ENCODE measurements at places on chromosomes 2 and 18.
A peak's percentile ranks its signal among the peaks of the same experiment; 100 is the strongest.

- DNase-seq, result peak; percentile 36
Measured at GRCh38 chr2:218027426-218028188, 24.8 kb upstream of the TNS1 start.

GRCh38 chr2:182705761-182706160 lies 10.3 kb upstream of the DNAJC10 start:
- DNase-seq, result no peak

- peak; percentile 65 for DNase-seq
Measured at GRCh38 chr2:67451086-67451832, 54.1 kb downstream of the ETAA1 start.

- DNase-seq, result no peak
Measured at GRCh38 chr2:238974081-238974480, 126.2 kb downstream of the TWIST2 start.

GRCh38 chr2:119544075-119544938 lies at the start of gene CFAP221:
Gene CFAP221, plus strand, starts transcription at chr2:119544449. Its CDS starts 1,683 bp downstream, at chr2:119546132.
- DNase-seq, result peak; percentile 58

- peak; percentile 71 for DNase-seq
Measured at GRCh38 chr2:144886862-144887261, 366.9 kb upstream of the ZEB2 start.

DNA sequence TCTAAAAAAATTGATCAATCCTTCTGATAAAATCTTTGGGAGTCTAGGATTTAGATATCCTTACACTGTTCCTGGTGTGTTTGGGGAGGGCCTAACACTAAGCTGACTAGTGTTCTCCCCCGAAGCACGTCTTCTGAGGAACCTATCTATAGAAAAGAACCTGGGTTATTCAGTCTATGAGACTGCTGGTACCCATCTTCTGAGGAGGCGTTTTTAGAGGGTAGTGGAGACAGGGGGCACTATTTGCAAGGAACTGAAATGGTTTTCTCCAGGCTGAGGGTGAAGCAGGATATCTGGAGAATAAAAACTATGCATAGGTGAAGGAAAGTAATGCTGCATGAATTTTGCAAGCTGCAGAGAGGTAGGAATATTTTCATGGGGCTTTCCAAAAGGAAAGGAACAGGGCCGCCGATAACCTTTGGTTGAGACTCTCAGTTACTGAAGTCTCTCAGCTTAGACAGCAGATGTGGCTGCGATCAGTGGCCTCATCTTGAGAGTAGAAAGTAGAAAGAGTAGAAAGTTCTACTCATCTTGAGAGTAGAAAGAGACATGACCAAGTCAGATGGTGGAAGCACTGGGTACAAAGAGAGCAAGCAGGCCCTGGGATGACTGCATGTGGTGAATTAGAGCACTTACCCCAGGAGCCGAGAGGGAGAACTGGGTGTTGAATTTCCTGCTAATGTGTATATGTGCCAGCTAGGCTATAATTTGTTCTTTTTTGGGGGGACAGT lies 31.8 kb upstream of the KCNE4 start:
- no peak for DNase-seq

All from ureter (tissue), 1 donor.